Renal pelvis (tissue), 12 donors: ENCODE measurements at places on chromosomes 12 and 14. TPM values are rescaled to one million over a fixed set of nuclear protein-coding genes. Genes with fewer than 3 reads are reported as not detected.

TOMM20L gene
- 2.3 TPM for polyA plus RNA-seq

CARMIL3 gene
- 2.2 TPM for polyA plus RNA-seq

ART4 gene
- 0.23 TPM for polyA plus RNA-seq

PSME1 gene
- 175 TPM for polyA plus RNA-seq

B4GALNT1 gene
- polyA plus RNA-seq: 1.1 TPM

ATP23 gene
- 12.3 TPM for polyA plus RNA-seq

NTN4 gene
- polyA plus RNA-seq: 82.5 TPM

SPIC gene
- not detected for polyA plus RNA-seq

DNA sequence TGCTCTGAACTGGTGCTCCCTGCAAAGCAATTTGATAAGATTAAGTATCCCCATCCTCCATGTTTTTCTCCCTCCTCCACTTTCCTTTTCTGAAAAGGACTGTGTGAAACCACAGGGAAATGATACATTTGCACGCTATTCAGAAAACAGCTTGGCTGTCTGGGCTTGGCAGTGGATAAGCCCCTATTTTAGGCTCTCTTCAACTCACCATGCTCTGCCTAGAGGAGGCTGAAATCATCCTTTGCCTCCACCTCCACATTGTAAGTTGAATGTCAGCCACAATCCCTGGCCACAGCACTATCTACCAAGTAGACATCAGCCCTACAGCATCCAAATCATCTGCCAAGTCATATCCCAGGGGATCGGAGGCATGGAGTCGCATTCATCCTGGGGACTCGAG is 642.3 kb downstream of the RPS29 start:
- DNase-seq: no peak

DNA sequence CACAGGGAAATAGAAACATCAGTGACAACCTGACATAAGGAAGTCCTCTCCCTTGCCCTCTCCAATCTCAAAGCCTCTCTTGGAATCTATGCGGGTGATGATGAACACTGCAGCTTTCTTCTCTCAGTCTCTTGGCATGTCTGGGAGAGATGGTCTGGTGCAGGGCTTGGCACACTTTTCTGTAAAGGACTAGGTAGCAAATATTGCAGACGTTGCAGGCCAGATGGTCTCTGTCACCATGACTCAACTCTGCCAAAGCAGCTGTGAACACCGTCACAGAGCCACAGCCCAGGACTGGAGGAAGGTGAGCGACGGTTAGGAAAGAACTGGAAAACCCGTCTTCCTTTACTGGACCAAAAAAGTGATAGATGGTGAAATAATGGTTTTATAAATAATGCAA is 591.0 kb upstream of the TMEM132C start:
- DNase-seq: no peak

DNA sequence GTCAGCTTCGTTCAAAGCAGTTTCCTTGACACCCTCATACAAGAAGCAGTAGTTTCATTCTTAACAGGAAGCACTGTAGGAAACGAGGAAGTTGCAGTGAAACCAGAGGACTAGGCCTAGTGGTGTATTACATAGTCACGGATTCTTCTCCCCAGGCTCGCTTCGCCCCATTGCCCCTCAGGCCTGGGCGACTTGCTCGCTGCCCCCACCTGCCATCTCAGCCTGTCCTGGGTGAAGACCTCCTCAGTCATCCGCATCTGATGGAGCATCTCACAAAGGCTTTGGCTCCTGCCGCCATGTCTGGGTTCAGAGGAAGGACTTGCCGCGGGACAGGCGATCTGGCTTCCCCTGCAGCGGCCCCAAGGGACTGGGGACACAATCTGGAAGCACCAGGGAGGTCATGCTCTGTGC is 93.5 kb downstream of the LMNTD1 start:
- DNase-seq: no peak

- DNase-seq: no peak
These were observed 40.0 kb upstream of the PNMA1 start for GRCh38 chr14:73753887-73754795.

DNA sequence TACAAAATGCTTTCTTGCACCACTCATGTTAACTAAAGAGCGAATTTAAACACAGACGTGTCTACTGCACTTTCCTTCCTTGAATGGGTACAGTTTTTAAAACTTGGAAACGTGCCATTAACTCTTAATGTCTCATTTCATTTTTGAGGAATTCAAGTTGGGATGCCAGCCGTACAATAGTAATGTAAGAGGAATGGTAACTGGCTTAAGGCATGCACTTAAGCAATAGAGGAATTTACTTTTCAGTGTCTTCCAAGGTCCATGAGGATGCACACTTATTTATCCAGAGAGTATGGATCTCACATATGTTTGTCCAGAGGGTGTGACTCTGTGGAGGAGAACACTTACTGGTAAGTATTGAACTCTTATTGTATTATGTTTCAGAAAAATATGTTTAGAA is 52.9 kb downstream of the PPP4R4 start:
- no peak for DNase-seq
